Fibroblast of mammary gland (primary cell): ENCODE measurements at places on chromosomes 2 and 18.

DNA sequence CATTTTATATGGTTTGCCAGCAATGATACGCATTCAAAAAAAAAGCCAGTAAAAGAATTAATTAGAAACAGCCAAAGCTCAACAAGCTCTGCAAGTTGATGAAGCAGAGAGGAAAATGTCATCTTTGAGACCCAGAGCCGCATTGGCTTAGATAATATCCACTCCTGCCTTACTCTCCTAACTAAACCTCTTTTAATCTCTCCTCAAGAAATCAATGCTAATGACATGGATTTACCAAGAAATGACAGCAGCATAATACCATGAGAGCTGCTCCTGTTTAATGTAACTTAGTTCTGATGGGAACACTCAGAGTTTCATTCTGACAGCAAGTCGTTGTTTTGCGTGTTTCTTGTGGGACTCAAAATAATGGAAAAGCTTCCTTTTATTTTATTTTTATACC is 1099.4 kb upstream of the PIK3C3 start:
- no peak for DNase-seq

- no peak for DNase-seq
These were observed 220.8 kb downstream of the SPP2 start for GRCh38 chr2:234271338-234271737.

DNA sequence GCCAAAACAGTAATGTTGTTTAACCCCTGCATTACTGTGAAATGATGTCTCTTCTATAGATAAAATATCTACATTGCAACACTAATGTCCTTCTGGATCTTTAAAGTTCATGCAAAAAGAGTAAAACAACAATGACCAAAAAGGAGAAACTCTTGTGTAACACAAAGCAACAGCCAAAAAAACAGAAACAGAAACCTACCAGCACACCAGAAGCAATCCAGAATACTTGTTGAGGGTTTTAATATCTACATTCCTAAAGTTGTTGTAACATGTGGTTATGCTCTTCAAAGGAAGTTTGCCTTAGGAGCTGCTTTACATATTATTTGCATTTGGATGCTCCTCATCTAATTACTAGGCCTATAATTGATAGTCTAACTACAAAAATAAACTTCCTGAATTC is 157.2 kb downstream of the BABAM2 start:
- DNase-seq = peak; percentile 79

DNA sequence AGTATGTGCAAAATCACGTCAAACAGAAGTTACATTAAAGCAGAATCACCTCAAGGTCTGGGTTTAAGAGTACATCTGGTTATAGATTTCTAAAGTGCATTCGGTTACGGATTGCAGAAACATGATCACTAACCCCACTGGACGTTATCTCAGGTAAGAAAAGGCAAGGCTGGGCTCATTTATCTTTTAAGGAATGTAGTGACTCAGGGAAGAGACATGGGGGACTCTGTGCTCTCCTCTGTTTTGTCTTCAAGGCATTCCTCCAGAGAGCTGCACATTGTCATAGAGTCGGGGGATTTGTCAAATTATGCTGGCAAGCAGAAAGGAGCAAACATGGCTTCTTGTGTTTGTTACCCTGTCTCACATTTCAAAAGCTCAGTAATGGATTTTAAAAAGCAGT is 14.3 kb downstream of the WDSUB1 start:
- no peak for DNase-seq

DNA sequence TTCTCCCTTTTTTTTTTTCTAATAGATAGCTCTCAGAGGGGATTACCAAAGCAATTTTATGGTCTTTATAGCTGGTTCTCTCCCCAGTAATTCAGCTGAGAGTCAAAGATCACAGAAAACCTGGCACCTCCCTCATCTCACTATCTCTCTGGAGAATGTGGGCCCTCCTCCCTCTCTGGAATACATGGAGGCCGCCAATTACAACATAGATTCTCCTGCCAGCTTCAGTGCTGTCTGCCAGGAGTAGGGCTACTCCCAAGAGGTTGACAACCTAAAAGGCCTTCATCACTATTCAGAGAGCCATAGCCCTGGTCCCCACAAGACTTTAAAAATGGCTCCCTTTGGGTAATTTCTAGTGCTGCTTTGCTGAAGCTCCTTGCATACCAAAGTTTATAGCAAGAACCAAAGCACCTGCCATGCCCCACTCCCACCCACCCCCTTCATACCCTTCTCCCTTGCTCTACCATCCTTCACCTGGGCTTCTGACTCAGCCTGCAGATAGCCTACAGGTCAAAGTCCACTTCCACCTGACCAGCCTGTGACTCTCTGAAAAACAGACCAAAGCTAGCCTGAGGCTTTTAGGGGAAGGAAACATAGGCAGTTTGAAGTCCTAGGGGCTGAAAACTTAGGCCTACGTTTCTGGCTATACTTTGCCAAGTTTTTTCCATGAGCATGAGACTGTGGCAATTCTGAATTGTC is 472.3 kb downstream of the TNS1 start:
- DNase-seq = no peak

- peak; percentile 33 for DNase-seq
These were observed 1.6 kb downstream of the SH3BP4 start for GRCh38 chr2:234953116-234954031.

- DNase-seq = no peak
These were observed 98.8 kb downstream of the DPP4 start for GRCh38 chr2:161975062-161975812.

- DNase-seq = no peak
These were observed 28.0 kb upstream of the MGAT5 start for GRCh38 chr2:134225841-134226240.

DNA sequence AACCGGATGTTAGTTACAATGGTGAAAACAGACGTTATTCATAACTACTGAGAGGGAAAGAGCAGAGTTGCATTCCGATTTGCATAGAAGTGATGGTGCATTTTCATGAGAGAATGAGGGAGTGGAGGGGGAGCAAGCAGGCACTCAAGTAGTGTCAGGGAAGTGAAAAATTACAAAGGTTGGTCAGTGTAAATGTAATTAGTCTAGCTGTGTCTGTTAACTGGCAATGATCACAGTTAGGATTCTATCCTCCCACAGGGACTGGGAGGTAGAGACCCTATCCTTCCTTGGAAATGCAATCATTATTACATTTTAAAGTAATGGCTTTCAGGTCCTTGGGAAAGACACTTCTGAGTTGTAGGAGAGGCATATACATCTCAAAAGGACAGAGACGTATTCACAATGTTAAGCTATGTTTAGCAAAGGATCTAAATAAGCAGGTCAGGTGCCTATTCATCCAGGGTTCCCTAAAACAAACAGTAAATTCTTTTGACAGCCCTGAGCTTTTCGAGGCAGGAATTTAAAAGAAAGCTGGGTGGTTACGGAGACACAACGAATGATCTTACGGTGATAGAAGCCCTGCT is 1671.8 kb upstream of the DDX18 start:
- DNase-seq = no peak

DNA sequence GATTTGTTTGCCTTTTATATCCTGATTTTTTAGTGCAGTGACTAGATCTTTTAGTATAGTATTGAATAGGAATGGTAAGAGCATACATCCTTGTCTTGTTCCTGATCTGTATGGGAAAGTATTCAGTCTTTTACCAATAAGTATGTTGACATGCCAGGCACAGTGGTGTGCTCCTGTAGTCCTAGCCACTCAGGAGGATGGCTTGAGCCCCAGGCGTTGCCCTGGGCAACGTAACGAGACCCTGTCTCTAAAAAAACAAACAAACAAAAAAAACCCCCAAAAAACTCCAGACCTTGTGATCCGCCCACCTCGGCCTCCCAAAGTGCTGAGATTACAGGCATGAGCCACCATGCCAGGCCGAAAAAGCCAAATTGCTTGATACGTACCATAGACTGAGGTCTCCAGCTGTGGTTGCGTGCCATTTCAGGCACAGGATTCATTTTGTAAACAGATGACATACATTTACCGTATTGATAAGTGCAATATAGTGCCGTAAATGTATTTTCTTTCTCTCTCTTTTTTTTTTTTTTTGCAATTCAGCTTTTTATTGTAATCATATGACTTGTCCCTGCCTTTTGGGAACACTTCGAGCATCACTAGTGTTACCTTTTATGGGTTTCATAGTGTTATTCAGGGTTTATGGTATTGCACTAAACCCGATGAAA is 18.5 kb downstream of the BIRC6 start:
- no peak for DNase-seq

DNA sequence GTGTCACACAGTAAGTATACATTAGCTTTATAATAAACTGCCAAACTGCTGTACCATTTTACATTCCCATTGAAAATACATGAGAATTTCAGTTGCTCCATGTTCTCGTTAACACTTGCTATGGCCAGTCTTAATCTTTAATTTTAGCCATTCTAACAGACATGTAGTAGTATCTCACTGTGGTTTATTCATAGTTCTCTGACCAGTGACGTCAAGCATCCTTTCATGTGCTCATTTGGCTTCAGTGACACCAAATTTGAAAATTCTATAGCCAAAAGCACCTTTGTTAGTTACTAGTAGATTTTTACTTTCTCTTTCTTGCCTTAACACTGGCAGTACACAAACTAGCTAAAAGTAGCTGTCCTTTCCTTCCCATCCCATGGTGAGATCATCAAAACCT is 43.0 kb downstream of the CYP1B1 start:
- no peak for DNase-seq

DNA sequence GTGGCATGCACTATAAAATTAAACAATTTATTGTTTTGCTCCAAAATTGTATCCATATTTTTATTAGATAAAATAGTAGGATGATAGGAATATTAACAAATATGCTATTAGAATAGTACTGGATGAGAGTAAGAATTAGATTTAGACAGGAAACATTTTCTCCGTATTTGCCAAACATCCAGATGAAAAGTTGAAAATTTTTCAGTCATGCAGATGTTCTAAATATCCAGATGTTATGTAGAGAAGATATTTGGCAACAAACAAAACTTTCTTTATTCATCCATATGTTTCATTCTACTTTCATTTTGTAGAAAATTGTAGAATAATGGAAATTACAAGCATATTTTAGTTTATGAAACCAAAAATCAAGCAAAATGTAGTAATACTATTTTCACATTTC is 45.2 kb upstream of the NEUROD1 start:
- no peak for DNase-seq

DNA sequence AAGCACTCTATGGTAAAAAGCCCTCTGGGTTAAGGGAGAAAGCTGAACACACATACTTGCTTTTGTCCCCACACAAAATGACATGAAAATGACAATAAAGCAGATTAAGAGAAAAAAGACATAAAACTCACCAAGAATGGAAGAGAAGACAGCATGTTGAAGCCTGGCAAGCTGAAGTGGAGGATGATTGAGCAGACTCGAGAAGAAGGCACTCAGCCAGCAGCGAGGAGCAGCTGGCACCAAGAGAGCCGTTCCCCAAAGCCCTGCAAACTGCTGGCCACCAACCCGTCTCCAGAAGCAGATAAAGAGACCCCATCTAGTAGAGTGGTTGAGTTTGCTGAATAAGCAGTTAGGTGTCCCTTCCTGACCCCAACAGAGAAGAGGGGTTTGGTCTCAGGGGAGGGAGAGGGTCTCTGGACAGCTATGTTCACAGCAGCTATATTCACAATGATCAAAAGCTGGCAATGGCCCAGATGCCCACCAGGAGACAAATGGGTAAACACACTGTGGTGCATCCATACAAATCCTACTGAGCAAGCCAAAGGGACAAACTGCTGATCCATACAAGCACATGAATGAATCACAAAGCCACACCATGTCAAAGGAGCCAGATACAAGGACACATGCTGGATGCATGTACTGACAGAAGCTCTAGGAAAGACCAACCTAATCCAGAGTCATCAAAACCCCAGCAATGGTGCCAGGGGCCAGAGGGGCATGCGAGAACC is 36.9 kb downstream of the FAM168B start:
- peak; percentile 39 for DNase-seq

DNA sequence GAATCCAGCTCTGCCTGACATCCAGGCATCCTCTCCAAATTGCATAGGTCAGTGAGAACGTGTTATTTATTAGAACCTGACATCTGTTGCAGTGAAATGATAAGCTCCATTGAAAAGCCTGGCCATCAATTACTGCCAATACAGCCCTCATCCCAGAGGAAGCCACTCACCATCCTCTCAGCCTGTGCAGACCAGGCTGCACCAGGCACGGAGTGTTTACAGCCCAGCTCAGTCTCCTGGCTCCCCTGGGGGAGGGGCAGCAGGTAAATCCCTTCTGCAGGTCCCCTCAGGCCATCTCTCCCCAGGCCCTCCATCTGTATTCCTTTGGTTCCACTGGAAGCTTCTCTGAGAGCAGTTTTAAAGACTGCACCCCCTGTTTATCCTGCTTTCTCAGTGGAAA is 82.6 kb upstream of the FOSL2 start:
- no peak for DNase-seq

DNA sequence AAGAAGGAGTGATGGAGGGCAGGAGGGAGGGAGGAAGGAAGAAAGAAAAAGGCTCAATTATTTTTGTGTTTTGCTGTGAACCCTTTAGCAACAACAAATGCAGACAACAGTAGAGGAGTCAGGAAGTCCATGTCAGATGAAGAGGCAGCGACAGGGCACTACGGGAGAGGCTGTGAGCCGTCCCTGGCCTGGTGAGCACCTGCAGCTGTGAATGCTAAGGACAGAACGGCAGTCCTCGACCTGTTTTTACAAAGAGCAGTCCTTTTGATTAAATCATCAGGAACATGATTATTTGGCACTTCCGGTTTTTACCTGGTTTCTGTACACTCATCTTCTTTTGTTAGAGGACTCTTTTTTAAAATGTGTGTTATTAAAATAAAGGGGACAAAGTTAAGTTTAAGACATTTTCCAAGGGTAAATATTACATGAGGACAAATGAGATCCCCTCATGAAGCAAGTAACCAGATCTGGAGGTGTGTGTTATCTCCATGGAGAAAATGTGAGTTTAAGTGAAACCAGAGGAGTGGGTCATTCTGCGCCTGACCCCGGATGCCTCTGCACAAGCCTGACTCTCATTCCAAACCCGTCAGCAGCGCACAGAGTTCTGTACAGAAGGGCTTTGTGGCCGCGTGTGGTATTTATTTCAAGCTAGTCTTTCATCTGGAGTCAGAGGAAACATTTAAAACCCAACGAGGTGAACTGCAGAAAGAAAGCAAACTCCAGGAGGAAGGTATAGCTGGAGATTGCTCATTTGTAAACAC is 492.5 kb downstream of the SOX11 start:
- DNase-seq = peak; percentile 23

GRCh38 chr18:60935041-60935910 is 398.0 kb upstream of the CDH20 start:
- peak; percentile 47 for DNase-seq

GRCh38 chr18:79610461-79611039 is 69.1 kb upstream of the CTDP1 start:
- no peak for DNase-seq

DNA sequence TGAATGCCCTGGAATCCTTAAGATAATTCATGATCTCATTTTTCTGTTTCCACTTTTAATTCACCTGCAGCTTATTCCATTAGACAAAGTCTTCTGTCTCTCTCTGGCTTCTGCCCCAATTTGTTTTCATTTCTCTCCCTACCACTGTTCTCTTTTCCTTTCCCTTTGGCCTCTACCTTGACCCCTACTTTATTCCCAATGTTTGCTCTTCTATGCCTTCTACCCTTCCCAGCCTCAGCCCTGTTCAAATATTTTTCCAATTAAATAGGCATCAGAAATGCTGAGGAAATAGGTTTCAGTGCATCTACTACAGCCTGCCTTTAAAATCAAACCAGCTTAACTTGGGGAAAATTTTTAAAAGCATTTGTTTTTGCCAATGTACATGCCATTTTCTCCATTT is 443.7 kb upstream of the CWC22 start:
- no peak for DNase-seq

- peak; percentile 98 for DNase-seq
These were observed 897 bp downstream of the NFE2L2 start for GRCh38 chr2:177263451-177264208.

- DNase-seq = peak; percentile 27
These were observed 155.4 kb downstream of the GALR1 start for GRCh38 chr18:77405096-77405495.
